ENCODE measurements at places on chromosomes 7 and 10. TPM values are rescaled to one million over a fixed set of nuclear protein-coding genes. Genes with fewer than 3 reads are reported as not detected.
A peak's percentile ranks its signal among the peaks of the same experiment; 100 is the strongest.

SLC26A4 gene
- total RNA-seq = 1.2 TPM

SEMA3D gene
- not detected for total RNA-seq

DNA sequence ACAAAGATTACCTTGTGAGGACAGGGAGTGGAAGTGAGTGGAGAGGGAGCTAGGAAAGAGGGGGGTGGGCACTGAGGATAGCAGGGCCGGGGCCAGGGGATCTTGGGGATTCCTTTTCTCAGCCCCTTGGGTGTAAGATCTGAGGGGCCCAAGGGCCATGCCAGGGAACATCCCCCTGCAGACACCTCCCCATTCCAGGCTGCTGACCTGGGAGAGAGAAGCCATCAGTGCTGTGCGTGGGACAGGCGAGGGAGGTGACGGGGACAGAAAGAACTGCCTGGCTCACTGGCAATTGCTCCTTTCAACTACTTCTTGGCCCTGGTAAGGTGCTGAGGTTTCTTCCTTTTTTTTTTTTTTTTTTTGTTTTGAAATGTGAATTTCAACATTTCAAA lies 12.0 kb upstream of the BTBD16 start:
- H3K4me1 ChIP-seq = peaks cover 2% of the 10 kb centered on the region
- no peak overlapping the region for H3K27ac ChIP-seq
- peaks cover 9% of the 10 kb centered on the region for H3K27me3 ChIP-seq
- no peak for DNase-seq
- H3K4me3 ChIP-seq = no peak overlapping the region

- H3K27ac ChIP-seq = no peak overlapping the region
- no peaks in the 10 kb centered on the region for H3K36me3 ChIP-seq
- no peaks in the 10 kb centered on the region for H3K4me1 ChIP-seq
- H3K27me3 ChIP-seq = no peaks in the 10 kb centered on the region
- DNase-seq = no peak
These were observed 496.8 kb downstream of the TFEC start for GRCh38 chr7:115533785-115534184.

DNA sequence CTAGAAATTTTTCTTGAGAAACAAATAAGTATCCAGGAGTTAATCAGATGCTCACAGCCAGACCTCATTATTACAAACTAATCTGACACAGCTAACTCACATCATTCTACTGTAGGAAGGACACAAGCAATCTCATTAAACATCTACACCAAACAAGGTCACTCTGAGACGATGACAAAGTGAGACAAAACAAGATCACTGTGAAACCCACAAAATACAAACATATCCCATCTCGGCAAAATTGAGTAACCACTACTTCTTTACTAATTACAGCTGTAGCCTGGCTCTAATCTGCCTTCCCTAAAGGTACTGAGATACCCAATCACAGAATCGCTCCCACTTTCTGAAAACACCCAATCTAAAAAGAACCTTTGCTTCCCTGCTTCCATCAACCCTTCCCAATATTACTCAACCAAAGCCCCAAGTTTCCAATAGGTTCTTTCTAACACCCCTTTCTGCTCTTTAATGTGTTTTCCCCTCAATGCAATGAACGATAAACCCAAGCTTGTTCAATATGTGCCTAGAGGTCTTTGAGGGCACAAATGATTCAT lies 26.9 kb downstream of the CCDC6 start:
- H3K4me1 ChIP-seq = peaks cover 73% of the 10 kb centered on the region
- H3K27ac ChIP-seq = peak overlapping the region; percentile 87
- no peak for DNase-seq
- no peaks in the 10 kb centered on the region for H3K27me3 ChIP-seq

GRCh38 chr10:28807760-28808613 lies 130.7 kb downstream of the BAMBI start:
- H3K27me3 ChIP-seq = peaks cover 48% of the 10 kb centered on the region
- H3K4me1 ChIP-seq = peaks cover 3% of the 10 kb centered on the region
- no peak overlapping the region for H3K27ac ChIP-seq
- H3K4me3 ChIP-seq = no peak overlapping the region
- no peaks in the 10 kb centered on the region for H3K36me3 ChIP-seq

GRCh38 chr7:47153058-47153457 lies 428.9 kb downstream of the TNS3 start:
- peaks cover 9% of the 10 kb centered on the region for H3K27me3 ChIP-seq
- H3K4me1 ChIP-seq = no peaks in the 10 kb centered on the region
- no peak overlapping the region for H3K27ac ChIP-seq

DNA sequence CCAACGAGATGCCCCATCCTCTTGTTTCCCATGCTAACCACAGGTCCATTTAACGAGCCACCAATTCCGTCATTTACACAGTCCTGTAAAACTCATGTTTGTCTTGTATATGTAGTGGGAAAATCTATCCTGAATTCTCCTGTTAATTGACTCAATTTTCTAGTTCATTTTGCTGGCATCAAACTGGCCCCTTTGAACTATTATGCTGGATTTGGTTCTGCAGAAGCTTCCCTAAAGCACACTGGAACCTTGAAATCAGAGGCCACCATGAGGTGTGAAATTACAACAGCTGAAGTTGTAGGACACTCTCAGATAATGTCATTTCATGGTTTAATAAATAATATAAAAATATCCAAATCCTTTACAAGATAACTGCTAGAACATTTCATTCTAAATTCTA lies 129.8 kb upstream of the AKR1E2 start:
- no peak overlapping the region for H3K4me3 ChIP-seq
- peaks cover 31% of the 10 kb centered on the region for H3K27me3 ChIP-seq
- H3K36me3 ChIP-seq = no peaks in the 10 kb centered on the region
- H3K27ac ChIP-seq = no peak overlapping the region

GRCh38 chr7:2936891-2937580 lies 92.9 kb upstream of the GNA12 start:
- H3K36me3 ChIP-seq = peaks cover 37% of the 10 kb centered on the region
- no peaks in the 10 kb centered on the region for H3K27me3 ChIP-seq
- peaks cover 17% of the 10 kb centered on the region for H3K4me1 ChIP-seq
- DNase-seq = no peak
- H3K27ac ChIP-seq = no peak overlapping the region
- no peak overlapping the region for H3K4me3 ChIP-seq

GRCh38 chr10:102918817-102919245 lies 737 bp downstream of the CNNM2 start:
- peak; percentile 49 for DNase-seq
- H3K4me3 ChIP-seq = peak overlapping the region; percentile 89
- peaks cover 59% of the 10 kb centered on the region for H3K4me1 ChIP-seq

- DNase-seq = no peak
- no peaks in the 10 kb centered on the region for H3K27me3 ChIP-seq
- H3K36me3 ChIP-seq = no peaks in the 10 kb centered on the region
- H3K4me1 ChIP-seq = no peaks in the 10 kb centered on the region
- H3K27ac ChIP-seq = no peak overlapping the region
These were observed 26.5 kb upstream of the ZNF107 start for GRCh38 chr7:64639267-64640001.

DNA sequence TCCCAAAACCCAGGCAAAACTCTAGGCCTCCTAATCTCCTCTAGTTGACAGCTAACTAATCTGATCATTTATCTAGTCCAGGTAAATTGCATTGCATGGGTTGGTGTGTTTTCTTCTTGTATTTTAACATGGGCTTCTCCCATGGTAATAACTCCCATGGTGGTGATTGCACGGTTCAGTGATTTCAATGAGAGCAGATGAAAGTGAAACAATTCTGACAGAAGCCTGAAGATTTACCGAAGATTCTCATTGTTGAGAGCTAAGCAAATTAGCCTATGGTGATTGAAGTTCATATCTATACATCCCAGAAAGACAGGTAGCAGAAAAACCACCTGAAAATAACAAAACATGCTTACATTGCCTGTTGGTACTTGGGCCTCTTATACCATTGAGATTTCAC lies 26.6 kb upstream of the LIPN start:
- no peaks in the 10 kb centered on the region for H3K4me1 ChIP-seq
- no peaks in the 10 kb centered on the region for H3K36me3 ChIP-seq
- H3K27ac ChIP-seq = no peak overlapping the region
- H3K27me3 ChIP-seq = peaks cover 11% of the 10 kb centered on the region
- DNase-seq = no peak

- H3K36me3 ChIP-seq = no peaks in the 10 kb centered on the region
- no peak overlapping the region for H3K4me3 ChIP-seq
- peaks cover 4% of the 10 kb centered on the region for H3K4me1 ChIP-seq
These were observed 87.8 kb downstream of the CREB5 start for GRCh38 chr7:28500138-28500537.

DNA sequence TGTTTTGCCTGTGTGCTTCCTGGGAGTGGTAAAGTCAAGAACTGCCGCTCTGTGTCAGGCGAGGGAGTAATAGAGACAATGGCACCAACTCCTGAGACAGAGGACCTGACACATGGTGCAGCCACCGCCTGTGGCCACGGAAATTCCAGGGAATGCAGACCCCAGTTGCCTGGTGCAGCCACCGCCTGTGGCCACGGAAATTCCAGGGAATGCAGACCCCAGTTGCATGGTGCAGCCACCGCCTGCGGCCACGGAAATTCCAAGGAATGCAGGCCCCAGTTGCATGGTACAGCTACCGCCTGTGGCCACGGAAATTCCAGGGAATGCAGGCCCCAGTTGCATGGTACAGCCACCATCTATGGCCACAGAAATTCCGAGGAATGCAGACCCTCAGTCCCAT lies 8.7 kb downstream of the DIP2C start:
- no peak overlapping the region for H3K4me3 ChIP-seq
- DNase-seq = no peak
- no peaks in the 10 kb centered on the region for H3K36me3 ChIP-seq
- no peaks in the 10 kb centered on the region for H3K4me1 ChIP-seq
- H3K27ac ChIP-seq = no peak overlapping the region

Data from activated naive CD8-positive, alpha-beta T cell treated with anti-CD3 and anti-CD28 coated beads for 36 hours (primary cell).